Renal pelvis (tissue), 12 donors: ENCODE measurements at places on chromosomes 3 and 15. TPM values are rescaled to one million over a fixed set of nuclear protein-coding genes. Genes with fewer than 3 reads are reported as not detected.
A peak's percentile ranks its signal among the peaks of the same experiment; 100 is the strongest.

The NUTM1 gene
- 0.03 TPM for polyA plus RNA-seq

The PFN2 gene
- 435 TPM for polyA plus RNA-seq

The TRH gene
- 0.36 TPM for polyA plus RNA-seq

DNA sequence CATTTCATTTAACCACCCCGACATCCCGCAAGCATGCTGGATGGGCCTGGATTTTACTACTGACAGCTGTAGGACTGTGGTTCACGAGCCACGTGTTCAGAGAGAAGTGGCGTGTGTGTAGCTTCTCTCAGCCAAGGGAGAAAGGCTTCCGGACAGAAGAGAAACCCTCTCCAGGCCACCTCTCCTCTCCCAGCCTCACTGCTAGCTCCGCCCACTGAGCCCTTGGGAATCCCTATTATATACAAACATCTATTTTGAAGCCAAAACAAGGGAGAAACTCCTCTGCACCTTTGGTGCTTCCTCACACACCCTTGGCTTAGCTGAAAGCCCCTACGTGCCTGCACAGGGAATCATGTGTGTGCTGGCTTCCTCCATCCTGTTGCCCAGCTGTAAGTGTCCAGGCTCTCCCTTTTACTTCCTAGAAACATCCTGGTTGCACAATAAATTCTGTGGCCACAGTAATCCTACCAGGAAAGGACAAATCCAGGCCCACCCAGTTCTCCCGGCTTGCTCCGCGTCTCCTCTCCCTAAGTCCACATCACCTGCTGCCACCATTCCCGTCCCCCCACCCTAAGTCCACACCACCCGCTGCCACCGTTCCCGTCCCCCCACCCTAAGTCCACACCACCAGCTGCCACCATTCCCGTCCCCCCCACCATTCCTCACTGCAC, 30.5 kb downstream of the PCSK6 start:
- no peak for DNase-seq

DNA sequence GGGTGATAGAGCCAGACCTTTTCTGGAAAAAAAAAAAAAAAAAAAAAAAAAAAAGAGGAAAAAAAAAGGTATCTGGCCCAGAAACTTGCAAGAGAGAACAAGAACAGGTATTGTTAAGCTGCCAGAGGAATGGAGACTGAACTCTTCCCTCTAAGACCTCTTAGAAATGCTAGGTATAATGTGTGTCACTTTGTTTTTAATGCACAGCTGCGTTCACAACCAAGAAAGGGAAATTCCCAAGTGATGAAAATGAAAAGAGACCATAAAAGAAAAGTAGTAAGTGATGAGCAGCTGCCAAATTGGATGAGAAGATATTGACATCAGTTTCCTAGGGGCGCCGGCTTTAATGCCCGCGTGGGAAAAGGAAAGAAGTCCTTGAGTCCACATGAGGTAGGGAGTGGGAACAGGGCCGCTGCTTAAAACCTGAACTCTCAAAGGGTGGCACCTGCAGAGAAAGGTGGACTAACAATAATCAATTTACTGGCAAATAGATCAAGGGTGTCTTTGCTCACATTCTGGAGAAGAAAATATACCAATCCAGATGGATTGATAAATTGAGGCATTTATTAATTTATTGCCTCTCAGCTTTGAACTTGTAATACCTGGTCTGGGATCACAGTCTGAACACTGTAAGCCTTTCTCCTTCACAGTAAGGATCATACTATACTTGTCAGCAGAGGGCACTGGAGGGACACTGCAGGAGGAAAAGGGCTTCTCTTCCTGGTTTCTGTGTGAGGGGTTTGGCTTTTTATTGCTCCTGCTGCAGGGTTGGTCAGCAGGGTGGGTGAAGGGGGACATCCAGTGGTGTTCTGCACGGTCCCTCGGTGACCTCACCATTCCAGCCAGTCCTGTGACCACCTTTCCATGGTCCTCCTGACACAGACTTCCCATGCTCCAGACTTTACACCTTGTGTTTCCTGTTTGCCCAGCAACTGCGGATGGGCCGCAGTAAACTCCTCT, 131.6 kb downstream of the AQP9 start:
- DNase-seq, result peak; percentile 79

The C3orf22 gene
- 0.04 TPM for polyA plus RNA-seq

- DNase-seq, result peak; percentile 91
Observed at GRCh38 chr15:90320062-90320884, 31.8 kb upstream of the ZNF774 start.

- DNase-seq, result no peak
Observed at GRCh38 chr3:143307613-143308183, 188.1 kb downstream of the CHST2 start.

The TM6SF1 gene
- 2.6 TPM for polyA plus RNA-seq

DNA sequence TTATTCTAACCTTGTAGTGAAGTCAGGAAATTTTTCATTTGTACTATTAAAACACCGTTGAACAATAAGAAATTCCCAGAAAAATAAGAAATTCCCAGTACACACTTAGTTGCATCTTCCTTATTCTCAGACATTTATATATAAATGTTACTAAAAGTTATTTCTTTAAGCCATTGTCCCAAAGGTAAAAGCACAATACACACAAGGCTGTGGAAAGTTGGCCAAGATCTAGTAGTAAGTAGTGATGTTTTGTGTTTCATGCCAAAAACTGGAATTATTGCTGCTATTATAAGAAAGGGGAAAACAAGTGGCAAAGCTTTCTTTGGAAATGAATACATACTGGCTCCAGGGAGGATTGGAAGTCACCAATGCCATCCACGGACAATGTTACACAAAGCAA, 802.5 kb upstream of the DPPA4 start:
- DNase-seq, result no peak

GRCh38 chr3:131242201-131242600, 139.4 kb upstream of the NUDT16 start:
- DNase-seq, result no peak
